ENCODE measurements at places on chromosomes 6 and 20.

DNA sequence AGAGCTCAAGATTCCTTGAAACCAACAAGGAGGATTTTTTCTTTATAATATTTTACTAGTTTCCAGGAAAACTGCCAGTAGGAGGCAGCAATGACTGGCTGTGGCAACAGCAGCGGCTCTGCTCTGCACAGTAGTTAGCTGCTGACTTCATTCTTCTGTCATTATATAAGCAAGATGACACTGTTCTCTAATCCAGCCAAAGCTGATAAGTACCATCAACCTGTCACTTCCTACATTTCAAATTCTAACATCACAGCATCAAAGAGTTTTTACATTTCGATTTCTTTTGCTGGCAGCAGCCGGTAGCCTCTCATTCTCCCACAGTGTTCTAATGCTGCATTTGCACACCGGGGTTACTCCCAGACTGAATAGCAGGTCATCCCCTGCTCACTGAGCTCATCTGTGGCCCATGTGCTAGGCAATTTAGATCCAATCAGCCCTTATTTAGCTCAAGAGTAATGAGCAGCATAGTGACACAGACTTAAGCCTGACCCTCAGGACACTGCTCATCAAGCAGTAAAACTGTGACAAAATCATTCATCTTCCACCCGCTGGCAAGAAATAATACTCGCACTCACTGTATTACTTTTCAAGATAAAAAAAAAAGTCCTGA, 67.8 kb downstream of the MMS22L start:
- DNase-seq = peak; percentile 22

DNA sequence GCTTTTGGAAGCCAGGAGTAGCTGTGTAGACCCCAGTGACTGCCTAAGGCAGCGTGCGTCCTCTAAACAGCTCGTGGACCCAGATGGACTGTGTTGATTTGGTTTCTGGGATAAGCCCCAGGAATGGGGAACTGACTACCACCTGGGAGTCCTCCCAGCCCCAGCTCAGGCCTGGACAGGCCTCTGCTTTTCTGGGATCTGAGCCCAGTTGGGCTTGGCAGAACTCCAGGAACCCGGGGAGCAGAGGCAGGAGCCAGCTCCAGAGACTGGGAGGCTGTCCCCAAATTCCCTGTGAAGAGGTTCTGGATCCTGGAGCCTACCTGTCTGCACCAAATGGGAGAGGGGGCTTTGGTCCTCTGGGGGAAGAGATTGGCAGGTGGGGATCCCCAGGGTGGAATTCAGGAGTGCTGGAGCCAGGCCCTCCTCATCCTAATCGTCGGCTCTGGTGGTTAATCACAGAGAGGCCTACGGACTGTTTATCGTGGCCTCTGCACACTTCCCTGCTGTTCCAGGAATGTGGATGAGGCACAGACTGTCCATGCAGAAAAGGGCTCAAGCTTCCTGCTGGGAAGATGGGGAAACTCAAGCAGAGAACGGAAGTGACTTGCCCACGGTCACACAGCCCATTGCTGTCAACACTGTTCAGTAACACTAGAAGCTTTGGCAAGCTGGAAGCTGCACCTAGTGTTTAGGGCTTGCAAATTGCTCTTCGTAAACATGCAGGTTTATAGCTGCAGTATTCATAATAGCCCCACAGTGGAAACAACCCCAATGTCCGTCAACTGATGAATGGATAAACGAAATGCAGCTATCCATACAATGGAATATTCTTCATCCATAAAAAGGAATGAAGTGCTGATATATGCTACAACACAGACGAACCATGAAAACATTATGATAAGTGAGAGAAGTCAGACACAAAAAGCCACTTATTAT, 100.6 kb downstream of the KCNB1 start:
- no peak for DNase-seq

DNA sequence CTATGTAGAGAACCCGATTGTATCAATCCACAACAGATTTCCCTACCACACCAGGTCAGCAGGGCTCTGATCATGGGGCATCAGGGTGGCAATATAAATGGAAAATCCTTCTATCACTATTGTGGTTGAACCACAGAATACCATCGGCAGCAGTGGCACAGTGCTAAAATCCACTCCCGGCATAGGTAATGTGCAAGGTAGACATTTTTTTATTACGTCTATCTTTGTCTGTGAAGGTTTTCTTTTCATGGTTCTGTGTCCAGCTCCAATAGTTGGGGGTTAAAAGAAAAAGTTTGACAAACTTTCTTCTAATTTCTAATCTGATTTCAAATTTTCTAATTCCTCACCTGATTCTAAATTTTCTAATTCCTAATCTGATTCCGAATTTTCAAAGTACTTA, 302.7 kb upstream of the PREP start:
- no peak for DNase-seq

GRCh38 chr20:21826976-21827375, 121.5 kb downstream of the PAX1 start:
- DNase-seq = no peak

DNA sequence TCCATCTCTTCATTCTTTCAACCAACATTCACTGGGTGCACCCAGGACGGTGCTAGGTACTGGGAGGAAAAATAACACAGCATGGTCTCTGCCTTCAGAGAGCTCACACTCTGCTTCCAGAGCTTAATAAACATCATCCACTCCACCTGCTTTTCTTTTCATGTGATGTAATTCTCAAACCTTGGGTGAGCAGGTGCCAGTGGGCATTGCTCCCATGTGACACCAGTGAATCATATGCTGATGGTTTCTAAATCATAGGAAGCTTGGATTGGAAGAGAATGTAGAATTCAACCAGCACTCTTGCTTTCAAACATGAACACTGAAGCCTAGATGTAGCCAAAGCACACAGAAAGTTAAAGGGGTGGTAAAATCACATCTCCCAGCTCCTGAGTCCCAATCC, 189.8 kb downstream of the FOXA2 start:
- no peak for DNase-seq

- no peak for DNase-seq
Observed at GRCh38 chr20:45920462-45921336, 8.7 kb upstream of the PLTP start.

DNA sequence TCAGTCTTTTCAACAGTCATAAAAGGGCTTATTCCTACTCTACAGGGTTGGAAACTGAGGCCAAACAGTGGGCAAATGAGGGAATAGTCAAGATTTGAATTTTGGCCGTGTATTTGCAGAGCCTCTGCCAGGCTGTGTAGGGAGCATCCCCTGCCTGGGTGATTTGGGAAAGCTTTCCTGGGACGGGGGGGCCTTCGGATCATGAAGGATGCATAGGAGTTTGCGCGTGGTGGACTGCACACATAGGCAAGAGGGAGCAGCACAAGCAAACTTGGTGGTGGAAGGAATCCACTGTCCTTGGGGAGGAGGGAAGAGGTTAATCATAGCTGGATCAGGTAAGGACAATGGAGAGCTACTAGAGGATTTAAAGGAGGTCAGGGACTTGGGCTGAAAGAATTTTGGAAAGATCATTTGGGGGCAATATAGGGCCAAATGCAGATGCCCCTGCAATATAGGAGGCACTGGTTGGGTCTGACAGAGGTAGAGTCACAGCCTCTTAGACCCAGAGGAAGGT, 2.5 kb downstream of the PTPRA start:
- DNase-seq = no peak

DNA sequence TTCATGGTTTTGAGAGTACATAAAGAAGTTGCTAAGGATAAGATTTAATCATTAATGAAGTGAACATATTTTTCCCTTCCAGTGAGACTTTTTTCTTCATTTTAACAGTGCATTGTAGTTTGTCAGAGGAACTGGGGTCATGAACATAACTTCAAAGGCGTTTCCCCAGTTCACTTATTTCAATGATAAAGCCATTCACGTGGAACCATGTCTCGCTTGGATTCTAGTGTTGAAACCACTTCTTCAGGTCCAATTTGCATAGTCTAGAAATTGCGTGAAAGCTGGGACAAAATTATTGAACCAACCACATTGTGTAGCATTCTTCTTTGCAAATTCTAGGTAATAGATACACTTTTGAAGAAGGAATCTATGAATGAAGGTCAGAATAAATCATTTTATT, 197.0 kb downstream of the CLIC5 start:
- no peak for DNase-seq

GRCh38 chr20:36104244-36104643, 50.3 kb upstream of the EPB41L1 start:
- no peak for DNase-seq

DNA sequence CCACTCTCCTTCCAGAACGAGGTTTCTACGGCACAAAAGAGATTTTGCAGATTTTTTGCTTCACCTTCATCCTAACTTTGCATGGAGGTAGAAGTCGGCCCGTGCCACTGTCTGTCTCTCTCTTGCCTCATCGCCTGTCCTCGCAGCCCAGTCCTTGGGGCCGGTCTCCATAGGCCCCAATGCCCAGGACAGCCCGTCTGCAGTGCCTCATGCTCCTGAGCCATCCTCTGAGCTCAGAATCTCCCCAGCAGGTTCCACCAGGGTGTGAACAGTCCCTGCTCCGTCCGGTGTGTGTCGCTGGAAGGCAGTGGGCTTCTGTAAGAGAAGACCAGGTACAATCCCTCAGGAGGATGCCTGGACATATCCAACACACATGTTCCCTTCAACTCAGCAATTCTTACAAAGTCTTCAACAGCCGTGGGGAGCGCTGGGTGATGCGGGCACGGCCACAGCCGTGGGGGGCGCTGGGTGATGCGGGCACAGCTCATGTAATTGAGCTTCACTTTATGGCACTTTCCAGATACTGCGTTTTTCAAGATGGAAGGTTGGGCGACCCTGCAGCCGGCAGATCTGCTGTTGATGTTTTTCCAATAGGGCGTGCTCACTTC, 231.9 kb downstream of the DLL1 start:
- no peak for DNase-seq

DNA sequence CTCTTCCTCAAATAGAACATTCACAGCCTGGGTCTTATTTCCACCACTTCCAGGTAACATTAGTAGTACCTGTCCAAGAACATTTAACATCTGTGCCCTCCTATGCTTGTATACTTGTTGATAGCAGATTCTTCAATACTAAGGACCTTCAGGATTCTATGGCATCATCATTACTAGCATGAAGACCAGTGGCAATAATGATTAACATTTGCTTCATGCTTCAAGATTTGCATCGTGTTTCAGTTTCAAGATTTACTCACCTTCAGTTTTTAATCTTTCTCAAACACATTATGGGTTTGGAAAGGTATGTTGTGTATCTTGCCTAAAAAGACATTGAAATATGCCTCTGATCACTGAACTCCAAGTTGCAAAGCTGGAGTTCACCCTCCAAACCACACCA, 412.8 kb upstream of the NRSN1 start:
- DNase-seq = no peak

- no peak for DNase-seq
Observed at GRCh38 chr6:99353126-99353525, 3.7 kb upstream of the FAXC start.

GRCh38 chr6:72950114-72950860, 275.0 kb downstream of the KHDC1L start:
- DNase-seq = no peak

GRCh38 chr6:153503810-153504209, 372.7 kb upstream of the RGS17 start:
- DNase-seq = no peak

- DNase-seq = no peak
Observed at GRCh38 chr6:116994447-116994846, 117.4 kb downstream of the RFX6 start.

GRCh38 chr20:42378826-42379225, 760.6 kb upstream of the CHD6 start:
- no peak for DNase-seq

All from activated CD8-positive, alpha-beta T cell treated with anti-CD3 and anti-CD28 coated beads, Interleukin-2, amount 10 ng/mL, durations not matched to agents 7 days and 5 days (primary cell).